ENCODE measurements at places on chromosomes 11 and 22. TPM values are rescaled to one million over a fixed set of nuclear protein-coding genes. Genes with fewer than 3 reads are reported as not detected.

- DNase-seq, result no peak
Observed at GRCh38 chr11:79486242-79486984, 45.6 kb upstream of the TENM4 start.

DNA sequence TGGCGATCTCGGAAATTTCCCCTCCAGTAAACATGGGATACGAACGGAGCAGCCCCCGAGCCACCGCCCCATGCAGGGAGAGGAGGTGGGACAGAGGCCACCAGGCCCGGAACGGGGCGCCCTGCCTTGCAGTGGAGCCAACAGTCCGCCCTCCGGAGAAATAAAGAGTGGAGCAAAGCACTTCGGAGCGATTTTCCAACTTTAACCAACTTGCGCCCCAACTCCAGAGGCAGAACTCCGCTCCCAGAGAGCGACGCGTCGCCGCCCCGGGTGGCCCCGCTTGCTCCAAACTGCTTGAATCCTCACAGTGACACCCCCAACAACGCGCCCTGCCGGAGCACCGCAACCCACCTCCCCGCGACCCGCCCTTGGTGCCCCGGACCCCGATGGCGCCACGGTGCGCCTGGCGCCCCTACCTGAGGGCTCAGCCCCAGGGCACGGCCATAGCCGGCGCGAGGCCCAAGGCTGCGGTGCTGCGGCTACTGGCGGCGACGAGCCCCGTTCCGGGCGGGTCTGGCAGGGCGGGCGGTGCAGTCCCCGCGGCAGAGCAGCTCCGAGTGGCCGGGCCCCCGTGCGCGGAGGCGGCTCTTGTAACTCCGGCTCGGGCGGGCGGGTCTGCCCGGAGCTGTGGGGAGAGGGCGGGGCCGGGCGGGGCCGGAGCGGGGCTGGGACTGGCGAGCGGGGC lies at the start of gene AHNAK:
Gene AHNAK (minus strand): TSS at position 563 of the 685 bp plus-strand sequence. CDS start 10,708 bp downstream, outside the sequence.
- DNase-seq, result peak; percentile 84

DNA sequence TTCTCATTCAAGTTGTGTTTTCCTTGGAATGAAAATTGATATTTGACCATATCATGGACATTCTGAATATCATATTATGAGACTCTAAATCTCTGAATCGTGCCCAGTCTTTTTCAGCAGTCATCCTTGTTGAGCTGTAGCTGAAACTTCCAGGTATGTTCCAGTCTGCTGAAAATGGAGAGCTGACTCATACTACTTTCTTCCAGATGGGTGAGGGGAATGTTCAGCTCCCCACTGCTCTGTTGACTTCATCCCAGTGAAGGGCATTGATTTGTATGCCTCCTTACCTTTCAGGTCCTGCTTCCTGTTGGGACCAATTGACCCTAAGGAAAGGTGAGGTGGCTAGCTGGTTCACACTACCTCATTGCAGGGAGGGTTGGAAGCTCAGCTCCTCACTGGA lies 3.5 kb downstream of the OR5P2 start:
- DNase-seq, result no peak

- no peak for DNase-seq
Observed at GRCh38 chr11:111906680-111907079, 4.9 kb downstream of the CRYAB start.

DNA sequence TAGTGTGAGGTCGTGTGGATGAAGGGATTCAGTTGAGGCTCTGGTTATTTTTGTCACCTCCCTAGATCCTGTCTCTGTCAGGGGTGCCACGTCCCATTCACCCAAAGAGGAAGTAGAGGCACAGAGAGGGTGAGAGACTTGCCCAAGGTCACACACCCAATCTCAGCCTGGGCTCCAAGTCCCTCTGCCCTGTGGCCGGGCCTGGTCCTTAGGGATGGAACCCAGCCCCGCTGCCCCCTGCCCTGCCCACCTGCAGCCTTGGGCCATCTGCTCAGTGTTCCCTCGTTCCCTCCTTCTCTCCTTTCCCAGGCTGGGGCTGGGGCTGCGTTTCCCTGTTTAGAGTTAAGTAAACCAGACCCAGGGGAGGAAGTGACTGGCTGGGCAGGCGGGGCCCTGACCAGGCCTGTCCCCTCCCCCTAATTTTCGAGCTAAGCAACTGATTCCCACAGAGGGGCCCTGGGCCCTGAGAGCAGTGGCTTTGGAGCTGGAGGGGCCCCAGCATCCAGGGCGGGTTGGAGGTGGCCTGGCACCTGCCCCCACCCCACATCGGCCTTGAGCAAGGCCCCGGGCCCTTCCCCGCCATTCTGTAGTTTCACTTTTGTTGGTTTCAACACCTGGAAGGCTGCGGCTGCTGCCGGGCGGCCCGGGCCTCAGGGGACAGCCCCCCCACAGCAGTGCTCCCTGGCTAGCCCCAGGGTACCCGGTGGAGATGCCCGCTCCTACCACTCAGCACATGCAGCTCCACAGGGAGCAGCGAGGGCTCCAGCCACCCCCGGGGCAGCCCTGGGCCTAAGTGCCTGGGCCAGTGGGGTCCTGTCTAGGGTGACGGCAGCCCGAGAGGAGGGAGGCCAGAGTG lies 1.5 kb downstream of the TCIRG1 start:
- peak; percentile 73 for DNase-seq

GRCh38 chr11:5153574-5154431 lies 754 bp downstream of the OR52A1 start:
- DNase-seq, result no peak

DNA sequence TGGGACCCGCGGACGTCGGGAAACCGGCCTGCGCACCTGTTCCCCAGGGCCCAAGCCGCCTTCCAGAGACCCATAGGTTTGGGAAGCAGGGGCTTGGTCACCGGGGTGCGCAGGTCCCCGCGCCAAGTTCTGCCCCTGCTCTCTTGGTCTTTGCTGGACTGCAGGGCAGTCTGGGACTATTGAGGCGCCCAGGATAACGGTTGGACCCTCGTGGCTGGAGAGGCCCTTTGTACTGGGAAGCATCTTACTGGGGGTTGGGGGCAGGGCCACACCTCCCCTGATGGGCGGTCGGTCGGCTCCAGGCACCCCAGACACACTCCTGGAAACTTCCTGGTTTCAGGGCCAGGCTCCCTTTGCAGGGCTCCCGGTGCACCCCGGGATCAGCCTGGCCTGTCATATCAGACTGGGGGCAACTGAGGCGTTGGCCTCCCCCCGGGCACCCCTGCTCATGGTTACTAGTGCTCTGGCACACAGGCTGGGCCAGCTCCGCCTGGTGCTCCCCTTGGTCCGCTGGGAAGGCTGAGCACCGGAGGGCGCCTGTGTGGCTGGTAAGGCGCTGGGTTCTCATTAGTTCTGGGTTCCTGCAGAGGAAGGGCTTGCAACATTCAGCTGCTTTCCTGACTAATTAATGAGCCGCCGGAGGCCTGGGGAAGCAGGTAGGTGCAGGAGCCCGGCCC lies 1250.5 kb downstream of the BRD1 start:
- no peak for DNase-seq

GRCh38 chr11:35383953-35384352 lies 35.4 kb downstream of the SLC1A2 start:
- no peak for DNase-seq

DNA sequence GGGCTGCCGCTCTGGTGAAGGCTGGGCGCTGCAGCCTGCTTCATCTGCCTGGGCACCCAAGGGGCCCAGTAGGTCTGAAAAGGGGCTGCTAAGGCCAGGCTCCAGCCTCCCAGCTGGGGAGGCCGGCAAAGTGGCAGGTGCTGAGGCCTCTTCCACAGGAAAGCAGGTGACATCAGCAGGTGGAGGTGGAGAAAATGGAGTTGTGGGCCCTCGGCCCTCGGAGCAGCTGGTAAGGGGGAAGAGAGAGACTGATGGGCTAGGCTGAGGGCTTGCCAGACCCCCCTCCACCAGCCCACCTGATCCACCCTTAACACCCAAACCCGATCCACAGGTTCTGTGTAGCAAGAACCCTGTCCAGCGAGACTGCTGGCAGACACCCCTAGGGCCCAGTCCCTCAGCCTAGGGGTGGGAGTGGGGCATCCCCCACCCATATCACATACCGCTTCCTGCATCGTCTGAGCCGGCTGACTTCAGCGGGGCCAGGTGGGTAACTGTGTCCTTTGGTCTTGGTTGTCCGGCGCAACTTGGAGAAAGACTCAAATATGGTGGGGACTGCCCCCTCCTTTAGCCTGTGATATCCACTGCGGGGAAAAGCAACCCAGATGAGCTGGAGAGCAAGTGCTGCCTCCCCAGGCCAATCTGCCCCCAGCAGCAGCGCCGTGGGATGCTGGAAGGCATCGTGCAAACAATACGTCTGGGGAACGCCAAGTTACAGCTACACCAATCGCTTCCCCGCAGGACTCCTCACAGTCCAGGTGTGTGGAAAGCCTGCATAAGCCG lies 1.5 kb downstream of the THAP7 start:
- DNase-seq, result no peak

DNA sequence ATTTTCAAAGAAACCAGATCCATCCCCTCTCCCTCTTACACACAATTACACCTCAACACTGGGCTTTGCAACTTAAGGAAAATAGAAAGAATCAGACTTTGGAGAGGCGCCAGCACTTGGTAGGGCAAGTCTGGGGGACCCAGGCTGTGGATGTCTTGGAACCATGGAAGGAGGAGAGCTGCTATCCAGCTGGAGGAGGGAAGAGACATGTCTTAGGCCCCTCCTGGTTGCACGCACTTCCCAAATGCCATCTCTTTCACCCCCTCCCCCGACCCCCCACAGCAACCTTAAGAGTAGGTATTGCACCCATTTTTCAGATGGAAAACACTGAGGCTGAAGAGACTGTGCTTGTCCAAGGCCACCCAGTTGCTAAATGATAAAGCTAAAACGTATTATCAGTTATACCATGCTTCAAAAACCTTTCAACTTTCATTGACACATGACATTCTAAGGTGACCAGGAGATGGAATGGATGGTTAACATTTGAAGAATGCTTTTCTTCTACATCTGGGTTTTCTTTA lies 3.9 kb downstream of the TIMP3 start:
- no peak for DNase-seq

DNA sequence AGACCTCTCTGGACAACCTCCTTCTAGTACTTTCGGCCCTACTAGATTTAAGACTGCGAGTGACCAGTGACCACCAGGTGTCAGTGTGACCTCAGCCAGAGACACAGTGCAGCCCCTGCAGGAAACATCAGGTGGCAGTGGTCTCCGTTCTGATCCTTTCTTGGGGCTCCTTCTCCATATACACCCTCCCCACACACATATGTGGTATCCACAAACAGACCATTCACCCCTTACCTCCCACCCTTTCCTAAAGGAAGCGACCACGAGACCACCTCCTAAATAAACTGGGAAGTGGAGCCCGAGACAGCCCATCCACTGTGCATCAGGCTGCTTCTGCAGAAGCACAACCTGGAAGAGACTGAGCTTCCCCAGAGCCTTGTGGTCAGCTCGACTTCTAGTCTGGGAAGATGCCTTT lies 38.5 kb upstream of the CYP2D6 start:
- DNase-seq, result peak; percentile 88

DNA sequence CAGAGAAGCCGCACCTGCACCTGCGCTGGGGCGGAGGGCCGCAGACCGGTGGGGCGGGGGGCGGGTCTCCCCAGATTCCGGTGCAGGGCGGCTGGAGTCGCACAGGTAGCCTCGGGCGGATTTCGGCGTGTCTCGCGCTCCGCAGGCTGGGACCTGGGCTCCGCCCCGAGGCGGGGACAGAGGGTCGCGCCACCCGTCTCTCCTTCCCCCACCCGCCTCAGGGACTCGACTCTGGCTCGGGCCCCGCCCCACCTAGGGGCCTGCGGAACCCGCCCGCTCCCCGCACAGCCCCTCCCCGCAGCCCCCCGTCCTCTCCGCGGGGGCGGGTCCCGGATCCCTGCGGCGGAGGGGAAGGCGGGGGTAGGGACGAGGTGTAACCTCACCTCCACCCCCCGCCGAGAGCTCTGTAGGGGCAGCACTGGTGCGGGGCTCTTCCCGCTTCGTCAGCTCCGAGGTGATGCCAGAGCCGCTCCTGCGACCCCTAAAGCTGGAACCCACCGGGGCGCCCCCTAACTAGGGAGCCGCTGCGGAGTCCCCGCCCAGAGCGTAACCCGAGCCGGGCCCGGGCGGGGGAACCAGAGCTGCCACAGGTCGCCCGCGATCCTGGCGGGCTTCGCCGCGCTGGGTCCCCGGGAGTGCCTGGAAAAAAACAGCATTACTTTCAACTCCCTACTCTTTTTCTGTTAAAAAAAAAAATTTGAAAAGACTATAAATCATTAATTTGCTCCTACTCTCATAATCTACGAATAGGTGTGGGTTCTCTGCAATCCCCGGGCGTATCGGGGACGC lies at the start of gene SLC29A2:
Gene SLC29A2 (minus strand): TSS at position 134 of the 789 bp plus-strand sequence. CDS start 169 bp downstream, outside the sequence.
- DNase-seq, result peak; percentile 46

- no peak for DNase-seq
Observed at GRCh38 chr11:29161191-29161590, 855.6 kb downstream of the KCNA4 start.

DNA sequence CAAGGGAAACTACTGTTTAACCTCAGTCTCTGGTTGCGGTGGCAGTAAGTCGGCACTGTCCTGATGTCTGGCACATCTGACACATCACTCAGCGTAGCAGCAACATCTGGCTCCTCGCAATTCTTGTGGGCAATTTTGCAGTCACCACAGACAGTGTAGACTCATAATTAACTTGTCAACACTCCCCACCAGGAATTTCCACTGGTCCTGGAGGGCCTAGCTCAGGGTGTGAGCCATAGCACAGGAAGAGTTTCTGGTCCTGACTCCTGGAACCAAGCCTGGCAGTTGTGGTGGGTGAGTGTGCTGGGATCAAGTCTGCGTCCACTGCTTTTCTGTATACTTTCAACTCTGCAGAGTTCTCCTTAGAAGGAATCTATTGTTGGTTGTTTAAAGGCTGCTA lies 209.7 kb downstream of the SNX19 start:
- DNase-seq, result no peak

DNA sequence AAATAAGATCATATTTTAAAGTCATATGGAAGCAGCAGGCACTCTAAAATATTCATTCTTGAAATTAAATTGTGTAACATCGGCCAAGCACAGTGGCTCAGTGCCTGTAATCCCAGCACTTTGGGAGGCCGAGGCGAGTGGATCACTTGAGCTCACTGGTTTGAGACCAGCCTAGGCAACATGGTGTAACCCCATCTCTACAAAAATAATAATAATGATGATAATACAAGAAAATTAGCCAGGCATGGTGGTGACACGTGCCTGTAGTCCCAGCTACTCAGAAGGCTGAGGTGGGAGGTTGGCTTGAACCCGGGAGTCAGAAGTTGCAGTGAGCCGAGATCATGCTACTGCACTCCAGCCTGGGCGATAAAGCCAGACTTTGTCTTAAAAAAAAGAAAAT lies 77.4 kb downstream of the TRIM29 start:
- no peak for DNase-seq

- no peak for DNase-seq
Observed at GRCh38 chr11:61362542-61362875, 335 bp downstream of the TMEM138 start.

- no peak for DNase-seq
Observed at GRCh38 chr11:64611869-64612646, 21.0 kb downstream of the SLC22A12 start.

DNA sequence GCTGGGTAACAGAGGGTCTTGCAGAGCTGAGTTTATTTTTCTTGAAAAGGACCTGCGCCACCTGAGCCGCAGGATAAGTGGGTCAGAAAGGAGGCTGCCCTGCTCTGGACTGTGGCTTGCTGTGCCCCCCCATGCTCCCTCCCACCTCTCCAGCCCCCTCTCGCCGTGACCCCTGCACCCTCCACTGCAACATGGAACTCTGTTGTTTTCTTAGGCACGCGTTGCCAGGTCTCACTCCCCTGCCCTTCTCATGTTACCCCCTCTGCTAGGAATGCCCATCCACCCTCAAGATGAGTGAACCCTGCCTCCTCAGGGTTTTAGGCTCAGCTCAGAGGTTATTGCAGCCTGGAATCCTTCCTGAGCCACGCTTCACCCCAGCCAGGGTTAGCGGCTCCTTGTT lies 10.8 kb downstream of the ETS1 start:
- no peak for DNase-seq

The C11orf52 gene
- total RNA-seq, result 15.6 TPM

The PTPN5 gene
- not detected for total RNA-seq

The GVQW3 gene
- 2.9 TPM for total RNA-seq

The UBXN1 gene
- total RNA-seq, result 67.5 TPM

The MLC1 gene
- total RNA-seq, result 2.9 TPM

The MUC15 gene
- 6.4 TPM for total RNA-seq

Data from left lung (tissue), 14 donors.